Colonic mucosa (tissue), 4 donors: ENCODE measurements at places on chromosomes 1 and 21. TPM values are rescaled to one million over a fixed set of nuclear protein-coding genes. Genes with fewer than 3 reads are reported as not detected.
A peak's percentile ranks its signal among the peaks of the same experiment; 100 is the strongest.

- no peak for DNase-seq
Observed at GRCh38 chr1:100246738-100247137, 2.9 kb downstream of the DBT start.

DNA sequence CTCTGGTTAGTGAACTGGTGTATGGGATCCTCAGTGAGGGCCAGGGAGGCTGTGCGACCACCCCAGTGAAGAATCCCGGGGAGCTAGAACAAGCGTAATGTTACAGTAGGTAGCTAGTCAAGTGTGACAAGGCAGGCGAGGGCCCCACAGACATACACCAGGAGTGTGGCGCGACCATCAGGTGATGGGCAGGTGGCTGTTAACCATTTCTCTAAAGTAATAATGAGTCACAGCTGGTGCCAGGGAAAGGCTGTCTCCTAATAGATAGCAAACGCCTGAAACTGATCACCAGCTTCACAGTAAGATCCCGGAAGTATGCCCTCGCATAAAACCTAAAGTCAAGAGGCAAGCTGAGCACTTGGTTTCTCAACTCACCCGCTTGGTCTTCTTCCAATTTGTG is 40.5 kb upstream of the TARBP1 start:
- no peak for DNase-seq

Gene FCRL4
- not detected for total RNA-seq

- peak; percentile 85 for DNase-seq
Observed at GRCh38 chr1:225896937-225897549, 8.1 kb upstream of the LEFTY1 start.

Gene OR6F1
- not detected for total RNA-seq

Gene SETSIP
- total RNA-seq: not detected

- no peak for DNase-seq
Observed at GRCh38 chr1:5577255-5578040, 414.8 kb downstream of the NPHP4 start.

DNA sequence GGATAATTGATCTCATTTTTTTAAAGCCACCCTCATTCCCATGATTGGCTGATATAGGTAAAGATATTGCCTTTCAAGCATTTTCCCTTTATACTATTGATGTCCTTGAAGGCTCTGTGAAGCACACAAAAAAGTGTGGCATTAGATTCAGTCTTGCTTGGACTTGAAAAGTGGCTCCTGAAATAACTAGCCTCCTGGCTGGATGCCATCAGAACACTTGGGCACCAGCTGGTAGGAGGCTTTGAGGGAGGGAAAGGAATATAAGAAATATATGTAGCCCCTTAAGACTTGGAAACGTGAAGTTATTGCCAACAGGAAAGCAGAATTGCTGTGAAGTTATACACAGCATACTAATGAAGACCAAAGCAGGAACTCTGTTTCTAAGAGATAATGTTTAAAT is 14.1 kb downstream of the MTR start:
- no peak for DNase-seq

Gene LRRC3
- 2.0 TPM for total RNA-seq

- DNase-seq: no peak
Observed at GRCh38 chr1:116544588-116545358, 26.1 kb downstream of the CD58 start.

GRCh38 chr21:45538381-45539045 is 3.7 kb downstream of the SLC19A1 start:
- DNase-seq: no peak

DNA sequence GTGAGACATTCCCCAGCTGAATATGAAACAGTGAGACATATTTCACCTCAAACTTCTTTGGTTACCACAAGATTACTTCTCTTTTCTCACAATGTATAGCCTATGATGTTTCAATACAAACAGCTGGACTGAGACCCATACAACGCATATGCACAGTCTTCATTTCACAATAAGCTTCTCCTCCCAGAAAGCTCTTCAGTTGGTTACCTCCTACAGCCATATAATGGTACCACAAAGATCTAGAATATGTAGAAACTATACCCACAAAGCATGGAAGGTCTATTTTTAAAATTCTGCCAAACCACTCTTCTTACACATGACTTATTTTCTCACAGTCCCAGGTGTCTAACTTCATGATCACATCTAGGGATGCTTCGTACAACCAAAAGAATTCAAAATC is 70.8 kb downstream of the JAK1 start:
- DNase-seq: no peak

GRCh38 chr1:87723193-87723592 is 394.5 kb downstream of the LMO4 start:
- no peak for DNase-seq

Gene CASQ2
- total RNA-seq: 10.5 TPM

DNA sequence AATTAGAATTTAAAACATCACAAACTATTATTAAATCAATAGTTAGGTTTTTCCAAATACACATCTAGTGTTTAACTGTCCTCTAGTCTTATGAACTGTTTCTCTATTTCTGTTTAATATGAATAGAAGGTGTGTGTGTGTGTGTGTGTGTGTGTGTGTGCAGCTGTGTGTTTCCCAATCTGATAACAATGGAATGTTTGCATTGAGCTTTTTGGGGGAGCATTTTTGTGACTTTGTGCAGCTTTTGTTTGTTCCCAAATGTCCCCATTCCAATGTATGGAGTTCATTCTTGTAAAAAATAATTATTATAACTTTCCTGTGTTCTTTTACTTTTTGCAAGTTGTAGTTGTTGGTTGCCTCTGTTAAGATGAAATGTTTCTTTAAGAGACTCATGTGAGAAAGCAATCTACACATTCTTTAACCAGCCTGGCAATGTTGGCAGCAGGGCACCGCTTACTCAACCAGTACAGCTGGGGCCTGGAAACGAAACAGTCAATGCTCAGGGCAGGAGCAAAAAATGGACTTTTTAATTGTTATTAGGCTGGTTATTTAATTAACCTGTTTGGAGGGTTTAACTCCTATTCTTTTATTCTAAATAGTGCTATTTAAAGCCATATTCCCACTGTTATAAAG is 354.3 kb downstream of the SRGAP2C start:
- no peak for DNase-seq

DNA sequence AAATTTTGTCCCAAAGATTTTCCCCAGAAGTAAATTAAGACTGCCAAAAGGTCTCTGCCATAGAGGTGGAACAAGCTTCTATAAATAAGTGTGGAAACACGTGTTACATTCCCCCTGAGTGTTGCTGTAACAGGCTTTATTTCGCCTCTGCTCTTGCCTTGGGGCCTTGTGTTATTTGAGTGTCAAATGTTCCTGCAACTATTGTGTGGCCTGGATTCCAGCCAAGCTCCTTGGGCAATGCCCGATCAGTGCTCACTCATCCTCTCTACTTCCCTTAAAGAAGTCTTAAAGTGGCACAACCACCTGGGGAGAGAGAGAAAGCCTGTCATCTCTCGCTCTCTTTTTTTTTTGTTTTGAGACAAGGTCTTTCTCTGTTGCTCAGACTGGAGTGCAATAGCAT is 156.7 kb downstream of the NR5A2 start:
- DNase-seq: peak; percentile 75

Gene TCHHL1
- not detected for total RNA-seq

GRCh38 chr1:3009021-3009420 is 12.2 kb upstream of the ACTRT2 start:
- no peak for DNase-seq

DNA sequence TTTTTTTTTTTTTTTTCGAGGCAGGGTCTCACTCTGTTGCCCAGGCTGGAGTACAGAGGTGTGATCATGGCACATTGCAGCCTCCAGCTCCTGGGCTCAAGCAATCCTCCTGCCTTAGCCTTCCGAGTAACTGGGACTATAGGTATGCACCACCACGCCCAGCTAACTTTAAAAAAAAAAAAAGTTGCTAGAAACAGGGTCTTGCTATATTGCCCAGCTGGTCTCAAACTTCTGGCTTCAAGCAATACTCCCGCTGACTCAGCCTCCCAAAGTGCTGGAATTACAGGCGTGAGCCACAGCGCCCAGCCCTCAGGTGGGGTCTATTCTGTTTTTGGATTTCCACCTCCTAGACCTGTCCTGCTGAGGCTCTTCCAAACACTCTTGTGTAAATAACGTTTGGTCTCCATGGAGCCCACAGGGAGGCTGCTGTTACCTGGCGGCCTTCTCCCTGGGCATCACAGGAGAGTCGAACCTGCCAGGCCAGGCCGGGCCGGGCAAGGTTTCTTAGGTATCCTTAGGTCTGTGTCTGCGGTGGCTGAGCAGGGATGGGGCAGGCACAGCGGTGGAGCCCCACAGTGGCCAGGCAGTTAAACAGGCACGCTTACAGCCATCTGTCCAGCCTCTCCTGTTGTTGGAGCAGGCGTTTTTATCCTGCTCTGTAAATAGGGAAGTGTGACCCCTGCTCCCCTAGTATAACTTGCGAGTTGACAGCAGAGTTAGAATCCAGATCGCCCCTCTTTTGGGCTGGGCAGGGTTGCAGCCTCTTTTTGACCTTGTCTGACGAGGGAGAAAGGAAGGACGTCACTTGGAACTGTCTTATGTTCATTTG is 18.8 kb downstream of the PLEKHM2 start:
- DNase-seq: no peak

- no peak for DNase-seq
Observed at GRCh38 chr1:25737130-25737529, 62.9 kb upstream of the SELENON start.

DNA sequence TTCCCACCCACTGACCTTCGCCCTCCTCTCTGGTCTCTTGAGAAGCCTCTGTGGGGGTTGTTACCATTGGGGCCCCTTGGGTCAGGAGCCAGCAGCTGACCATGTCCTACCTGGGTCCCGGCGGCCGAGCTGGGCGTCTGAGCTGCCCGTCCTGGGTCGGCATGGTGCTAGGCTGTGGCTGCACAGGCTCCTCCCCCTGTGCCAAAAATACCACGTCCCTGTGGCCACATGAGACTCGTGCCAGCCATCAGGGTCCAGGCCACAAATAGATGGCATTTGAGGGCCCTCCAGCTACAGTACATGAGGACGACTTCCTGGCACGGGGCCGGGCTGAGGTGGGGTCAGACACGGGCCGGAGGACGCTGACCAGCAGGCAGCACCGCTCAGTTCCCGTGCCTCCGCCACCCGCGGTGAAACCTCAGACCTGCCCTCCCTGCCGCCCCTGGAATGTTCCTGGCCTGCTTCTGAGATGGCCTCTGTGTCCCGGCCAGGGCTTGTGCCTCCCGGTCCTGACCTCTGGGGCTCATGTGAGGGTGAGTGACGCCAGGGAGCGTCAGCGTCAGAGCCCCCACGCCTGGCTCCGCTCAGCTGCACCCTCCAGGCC is at the start of gene PERM1:
TSS of gene PERM1 (minus strand) at position 139 of the 604 bp plus-strand sequence. CDS start 1,064 bp downstream, outside the sequence.
- no peak for DNase-seq

DNA sequence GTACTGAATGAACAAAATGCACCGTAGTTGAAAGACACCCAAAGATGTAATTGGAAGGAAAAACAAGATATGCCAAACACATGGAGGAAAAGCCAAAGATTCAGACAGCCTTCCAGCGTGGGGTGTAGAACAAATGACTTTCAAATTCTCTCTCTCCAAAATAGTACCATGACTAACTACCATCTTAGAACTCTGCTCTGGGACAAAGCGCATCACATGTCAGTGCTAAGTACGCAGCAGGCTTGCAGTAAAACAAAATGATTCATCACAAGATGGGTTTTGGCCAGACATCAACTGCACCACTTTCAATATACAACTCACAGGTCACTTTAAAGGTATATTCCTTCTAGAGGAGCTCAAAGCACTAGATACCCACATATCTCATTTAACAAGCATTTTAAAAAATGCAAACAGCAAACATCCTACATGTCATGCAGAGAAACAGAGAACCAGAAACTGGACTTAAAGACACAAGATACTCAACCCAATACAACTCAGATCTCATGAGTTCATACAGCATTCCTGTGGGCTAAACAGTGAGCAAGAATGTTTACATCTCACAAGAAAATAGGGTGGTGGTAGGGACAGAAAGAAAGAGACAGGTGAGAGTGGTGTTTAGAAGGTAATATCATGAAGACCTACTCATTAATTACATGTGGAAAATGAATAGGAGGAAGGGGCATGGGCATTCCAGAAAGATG is 75.7 kb downstream of the BCAR3 start:
- no peak for DNase-seq

Gene HMGB4
- not detected for total RNA-seq

GRCh38 chr1:190578526-190578925 is 100.9 kb upstream of the BRINP3 start:
- no peak for DNase-seq

GRCh38 chr1:116122955-116123757 is 12.0 kb downstream of the MAB21L3 start:
- DNase-seq: peak; percentile 79

DNA sequence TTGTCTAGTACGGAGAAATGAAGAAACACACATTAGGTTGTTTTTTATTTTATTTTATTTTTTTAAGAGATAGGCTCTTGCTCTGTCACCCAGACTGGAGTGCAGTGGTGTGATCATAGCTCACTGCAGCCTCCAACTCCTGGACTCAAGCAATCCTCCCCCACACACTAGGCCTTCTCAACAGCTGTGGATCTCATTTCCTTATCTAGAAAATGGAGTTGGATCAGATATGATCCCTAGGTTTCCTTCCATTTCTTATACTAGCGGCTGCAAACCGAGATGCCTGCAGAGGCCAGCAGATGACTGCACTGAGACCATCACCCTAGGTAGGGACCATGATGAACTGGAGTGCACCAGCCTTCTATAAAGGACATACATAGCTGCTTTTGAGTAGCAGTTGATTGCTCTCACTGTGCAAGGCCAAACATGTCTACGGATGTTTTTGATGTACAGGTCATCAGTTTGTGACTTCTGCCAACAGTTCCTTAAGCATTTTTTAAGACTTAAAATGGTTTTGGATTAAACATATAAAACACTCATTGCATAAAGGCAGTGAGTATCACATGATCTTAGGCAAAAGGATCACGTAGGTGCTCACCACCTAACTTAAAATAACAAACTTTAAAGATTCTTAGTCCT is 11.4 kb upstream of the KLHL12 start:
- no peak for DNase-seq

DNA sequence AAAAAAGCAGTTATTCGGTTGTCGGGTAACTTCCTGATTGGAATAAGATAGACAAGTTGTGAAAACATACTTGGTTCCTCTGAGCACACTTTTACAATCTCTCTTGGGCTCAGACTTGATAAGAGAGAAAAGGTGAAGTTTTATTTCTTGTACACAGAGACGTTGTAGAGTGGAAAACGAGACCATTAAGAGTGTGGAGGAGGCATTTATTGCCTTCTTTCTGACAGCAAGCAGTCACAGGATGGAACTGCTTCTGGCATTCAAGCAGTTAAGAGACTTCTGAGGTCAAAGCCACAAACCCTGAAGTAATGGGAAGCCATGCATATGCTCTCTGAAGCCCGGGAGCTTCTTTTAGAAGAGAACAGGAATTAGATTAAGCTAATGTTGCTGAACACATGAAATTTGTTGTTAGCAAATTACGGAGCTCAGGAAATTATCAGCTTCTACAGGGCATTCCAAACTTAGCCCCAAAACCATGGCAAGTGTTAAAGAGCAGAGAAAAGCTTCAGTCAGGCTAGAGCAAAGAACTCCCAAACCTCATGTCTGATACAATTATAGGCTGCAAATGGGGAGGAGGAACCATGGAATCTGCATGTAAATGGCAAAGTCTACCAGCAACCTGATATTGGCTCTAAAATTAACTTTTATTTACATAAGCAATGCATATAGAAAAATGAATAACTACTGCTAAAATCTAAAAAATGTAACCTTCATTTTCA is 26.0 kb downstream of the S1PR1 start:
- no peak for DNase-seq
